Foreskin keratinocyte (primary cell): ENCODE measurements at places on chromosomes 6 and 20. TPM values are rescaled to one million over a fixed set of nuclear protein-coding genes. Genes with fewer than 3 reads are reported as not detected.

GRCh38 chr6:105832313-105832761 is 253.8 kb upstream of the PRDM1 start:
- DNase-seq: no peak

The SIRPD gene
- polyA plus RNA-seq: not detected in 2 replicates

- DNase-seq: no peak
Measured at GRCh38 chr6:146582857-146583256, 15.9 kb upstream of the ADGB start.

- no peak for DNase-seq
Measured at GRCh38 chr20:63791497-63792156, 39.4 kb downstream of the ZBTB46 start.

DNA sequence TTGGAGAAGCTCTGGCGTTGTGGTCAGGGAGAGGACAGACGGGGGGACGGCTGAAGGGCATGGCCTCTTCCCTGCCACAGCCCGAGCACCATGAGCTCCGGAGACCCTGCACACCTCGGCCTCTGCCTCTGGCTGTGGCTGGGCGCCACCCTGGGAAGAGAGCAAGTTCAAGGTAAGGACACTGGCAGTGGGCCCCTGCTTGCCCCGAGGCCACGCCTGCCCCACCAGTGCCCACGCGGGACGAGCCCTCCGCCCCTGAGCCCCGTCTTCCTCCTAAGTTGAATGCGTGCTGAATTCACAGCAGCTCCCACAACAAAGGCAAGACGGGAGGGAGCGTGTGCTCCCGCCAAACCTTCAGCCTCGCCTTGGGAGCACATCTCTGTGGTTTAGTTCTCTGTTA is 2.0 kb downstream of the COL20A1 start:
- no peak for DNase-seq

- DNase-seq: no peak
Measured at GRCh38 chr20:36644032-36644705, 1.8 kb downstream of the SLA2 start.

DNA sequence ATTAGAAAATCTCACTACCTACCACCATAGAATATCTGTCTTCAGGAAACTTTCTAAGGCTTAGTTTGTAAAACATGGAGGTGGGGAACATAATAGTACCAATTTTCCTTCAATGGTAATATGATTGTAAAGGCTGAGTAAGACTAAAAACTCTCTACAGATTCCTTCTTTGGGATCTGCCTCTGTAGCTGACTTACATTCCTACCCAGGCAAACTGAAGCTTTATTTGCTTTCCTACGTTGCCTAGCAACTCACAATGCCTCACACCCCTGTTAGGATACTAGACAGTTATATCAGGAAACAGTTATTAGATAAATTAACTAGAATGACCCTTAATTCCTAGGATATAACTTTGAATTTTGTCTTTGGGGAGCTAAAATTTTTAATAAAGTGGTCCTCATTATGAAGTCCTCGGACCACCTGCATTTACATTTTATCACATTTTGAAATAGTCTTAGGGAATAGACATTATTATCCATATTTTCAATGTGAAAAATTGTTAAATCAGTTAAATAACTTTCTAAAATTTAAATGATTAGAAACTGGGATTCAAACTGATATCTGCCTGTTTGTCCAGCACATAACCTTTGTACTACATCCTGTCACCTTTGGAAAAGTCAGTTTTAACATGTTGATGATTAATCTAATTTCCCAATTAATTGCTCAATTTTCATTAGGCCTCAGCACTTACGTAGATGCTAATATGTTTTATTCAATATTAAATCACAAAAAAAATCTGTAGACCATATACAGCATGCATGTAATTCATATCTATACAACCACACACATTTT is 591.4 kb downstream of the RNF144B start:
- no peak for DNase-seq

DNA sequence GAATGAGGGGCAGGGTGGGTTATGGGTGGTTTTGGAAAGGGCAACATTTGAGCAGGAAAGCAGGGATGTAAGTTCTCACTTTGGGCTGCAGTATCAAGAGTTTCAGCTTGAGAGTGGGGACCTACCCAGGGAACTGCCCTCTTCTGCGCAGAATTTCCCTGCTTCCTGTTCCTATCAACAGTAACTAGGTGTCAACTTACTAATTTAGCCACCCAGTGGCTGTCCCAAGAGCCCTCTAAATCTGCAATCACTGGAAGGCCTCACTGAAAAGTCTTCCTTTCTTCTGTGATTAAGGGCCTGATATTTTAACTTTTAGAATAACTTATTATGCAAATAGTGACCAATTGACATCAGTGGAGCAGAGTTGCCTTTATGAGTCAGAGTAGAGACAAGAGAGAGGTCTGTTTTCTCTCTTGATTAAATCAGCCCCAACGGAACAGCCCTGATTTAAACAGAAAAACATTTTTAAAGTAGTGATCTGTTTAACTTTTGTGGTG is 118.2 kb upstream of the RIPOR2 start:
- DNase-seq: peak; percentile 17

The EEF1A2 gene
- polyA plus RNA-seq: 0.08 and 0.09 TPM in 2 replicates

GRCh38 chr6:293193-294174 is 1.2 kb downstream of the DUSP22 start:
- DNase-seq: no peak

DNA sequence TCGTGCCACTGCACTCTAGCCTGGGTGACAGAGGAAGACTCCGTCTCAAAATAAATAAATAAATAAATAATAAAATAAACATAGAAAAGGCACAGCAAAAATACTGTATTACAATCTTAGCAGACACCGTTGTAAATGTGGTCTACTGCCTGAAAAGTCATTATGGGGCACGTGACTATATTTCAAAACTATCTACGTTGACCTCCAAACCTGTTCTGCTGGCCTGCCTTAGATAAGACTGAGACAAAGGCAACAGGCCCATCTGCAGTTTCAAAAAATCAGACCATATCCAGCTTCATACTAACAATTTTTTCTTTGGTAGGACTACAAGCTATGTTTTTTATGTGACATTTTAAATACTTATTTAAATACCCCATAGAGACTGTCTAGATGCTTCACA is 59.1 kb downstream of the AGPAT4 start:
- no peak for DNase-seq

- peak; percentile 52 for DNase-seq
Measured at GRCh38 chr20:57546956-57547649, 13.8 kb upstream of the PCK1 start.

DNA sequence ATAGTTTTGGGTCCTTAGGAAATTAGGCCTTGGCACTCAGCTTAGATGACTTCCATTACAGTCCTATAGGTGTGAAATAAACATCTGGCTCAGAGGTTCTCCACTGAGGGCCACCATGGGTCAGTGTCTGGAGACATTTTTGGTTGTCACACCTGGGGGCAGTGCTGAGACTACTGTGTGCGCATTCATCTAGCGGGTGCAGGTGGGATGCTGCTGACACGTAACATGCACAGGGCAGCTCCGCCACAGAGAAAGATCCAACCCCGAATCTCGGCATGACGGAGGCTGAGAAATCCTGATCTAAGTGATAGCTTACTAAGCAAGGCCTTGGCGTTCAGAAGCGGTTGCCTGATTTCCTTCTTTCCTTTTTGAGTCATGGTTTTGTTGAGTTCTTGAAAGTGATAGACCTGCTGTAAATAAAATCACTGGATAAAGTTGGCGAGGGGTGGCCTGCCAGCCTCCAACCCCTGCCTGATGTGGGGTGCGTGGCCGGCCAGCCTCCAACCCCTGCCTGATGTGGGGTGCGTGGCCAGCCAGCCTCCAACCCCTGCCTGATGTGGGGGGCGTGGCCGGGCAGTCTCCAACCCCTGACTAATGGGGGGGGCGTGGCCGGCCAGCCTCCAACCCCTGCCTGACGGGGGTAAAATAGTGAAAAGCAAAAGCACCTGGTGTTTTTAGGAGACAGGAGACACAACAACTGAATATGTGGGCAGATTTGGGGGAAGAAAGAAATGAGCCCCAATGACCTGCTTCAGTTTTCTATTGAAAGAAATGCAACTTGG is 158.1 kb downstream of the CDH26 start:
- DNase-seq: no peak

The CNBD2 gene
- 2.4 and 2.6 TPM in 2 replicates for polyA plus RNA-seq

The CYP21A2 gene
- polyA plus RNA-seq: 0.04 TPM in 1 of 2 replicates, not detected in the other

The SCUBE3 gene
- polyA plus RNA-seq: under 0.01 and 0.01 TPM in 2 replicates

The SLC4A11 gene
- 9.6 and 10.2 TPM in 2 replicates for polyA plus RNA-seq

GRCh38 chr20:62368976-62369814 is 2.1 kb upstream of the LAMA5 start:
- DNase-seq: no peak

DNA sequence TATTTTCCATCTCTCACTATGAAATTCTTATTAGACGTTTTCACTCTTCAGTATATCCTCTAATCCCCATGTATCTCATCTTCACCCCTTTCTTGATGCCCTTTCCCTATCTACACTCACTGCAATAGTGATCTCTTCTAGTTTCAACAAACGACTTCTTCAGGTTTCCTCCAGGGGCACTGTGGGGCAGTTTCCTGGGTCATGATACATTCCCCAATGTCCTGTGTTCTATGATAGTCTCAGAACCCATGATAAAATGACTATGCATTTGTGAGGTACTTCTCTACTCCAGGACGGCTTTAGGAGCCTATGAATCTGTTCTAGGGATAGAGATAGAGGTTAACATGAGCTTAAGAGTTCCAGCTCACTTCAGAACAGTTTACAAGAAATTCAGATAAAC is 183.3 kb downstream of the FOXC1 start:
- no peak for DNase-seq

The FRK gene
- polyA plus RNA-seq: 0.41 and 0.45 TPM in 2 replicates

DNA sequence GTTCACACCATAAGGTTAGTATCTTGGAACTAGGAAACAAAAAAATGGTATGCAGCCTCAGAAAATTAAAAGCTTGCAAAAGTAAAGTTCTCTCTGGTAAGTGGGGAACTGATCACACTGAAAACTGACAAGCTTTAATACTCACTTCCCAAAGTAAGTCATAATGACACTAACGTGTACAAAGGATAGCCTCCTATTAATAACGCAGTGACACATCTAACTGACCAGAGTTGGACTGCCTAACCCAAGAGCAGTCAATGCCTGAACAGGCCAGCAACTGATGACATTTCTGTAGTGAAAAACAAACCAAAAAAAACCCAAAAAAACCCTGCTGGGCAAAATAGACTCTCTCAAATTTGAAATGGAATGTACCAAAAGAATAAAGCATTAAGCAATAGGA is 30.7 kb downstream of the CHD6 start:
- DNase-seq: no peak

- DNase-seq: no peak
Measured at GRCh38 chr6:113873043-113873667, 16.0 kb downstream of the MARCKS start.

The TRERF1 gene
- polyA plus RNA-seq: 2.8 and 3.5 TPM in 2 replicates

- no peak for DNase-seq
Measured at GRCh38 chr6:44073612-44074438, 53.4 kb downstream of the MRPL14 start.

GRCh38 chr6:156543431-156543830 is 233.7 kb upstream of the ARID1B start:
- no peak for DNase-seq

DNA sequence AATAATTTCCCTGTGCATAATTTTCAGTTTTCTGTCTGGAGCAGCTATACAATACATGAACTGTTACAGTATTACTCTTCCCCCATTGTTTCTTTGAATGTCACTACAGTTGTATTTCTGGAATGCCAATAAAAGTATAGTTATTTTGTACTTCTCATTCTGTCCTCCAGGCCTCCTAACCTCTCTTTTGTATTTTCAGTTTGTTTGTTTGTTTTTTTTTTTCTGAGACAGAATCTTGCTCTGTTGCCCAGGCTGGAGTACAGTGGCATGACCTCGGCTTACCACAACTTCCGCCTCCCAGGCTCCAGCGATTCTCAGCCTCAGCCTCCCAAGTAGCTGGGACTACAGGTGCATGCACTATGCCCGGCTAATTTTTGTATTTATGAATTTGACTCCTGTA is 16.8 kb upstream of the ARID1B start:
- DNase-seq: no peak

GRCh38 chr6:43674291-43674690 is 13.3 kb downstream of the MRPS18A start:
- no peak for DNase-seq

DNA sequence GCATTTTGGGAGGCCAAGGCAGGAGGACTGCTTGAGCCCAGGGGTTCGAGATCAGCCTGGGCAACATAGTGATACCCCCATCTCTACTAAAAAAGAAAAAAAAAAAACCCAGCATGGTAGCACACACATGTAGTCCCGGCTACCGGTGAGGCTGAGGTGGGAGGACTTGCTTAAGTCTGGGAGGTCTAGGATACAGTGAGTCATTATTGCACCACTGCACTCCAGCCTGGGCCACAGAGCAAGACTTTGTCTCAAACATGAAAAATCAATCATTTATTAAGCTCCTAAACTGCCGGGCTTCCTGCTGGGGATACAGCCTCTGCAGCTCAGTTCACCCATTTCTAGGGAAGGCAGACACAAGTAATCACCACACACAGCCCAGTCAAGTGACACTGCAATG is 7.3 kb upstream of the USP45 start:
- DNase-seq: peak; percentile 3

The DLL1 gene
- polyA plus RNA-seq: 5.8 and 11.3 TPM in 2 replicates

DNA sequence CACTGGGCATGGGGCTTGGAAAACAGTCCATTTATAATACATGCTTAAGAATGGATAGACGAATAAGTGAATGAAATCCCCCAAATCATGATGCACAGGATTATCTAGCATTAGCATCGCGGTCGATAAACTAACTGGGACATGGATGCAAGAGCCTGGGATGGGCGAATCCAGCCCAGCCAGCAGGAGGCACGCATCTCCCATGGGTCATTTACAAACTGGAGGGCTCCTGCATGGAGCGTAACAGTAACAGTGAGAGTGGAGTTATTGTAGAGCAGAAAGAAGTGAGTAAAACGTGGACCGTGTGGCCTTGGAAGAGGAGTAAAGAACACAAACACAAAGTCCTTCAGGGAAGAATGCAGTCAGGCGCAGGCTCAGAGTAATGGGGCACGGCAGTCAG is 136.5 kb downstream of the AGPAT4 start:
- DNase-seq: no peak

DNA sequence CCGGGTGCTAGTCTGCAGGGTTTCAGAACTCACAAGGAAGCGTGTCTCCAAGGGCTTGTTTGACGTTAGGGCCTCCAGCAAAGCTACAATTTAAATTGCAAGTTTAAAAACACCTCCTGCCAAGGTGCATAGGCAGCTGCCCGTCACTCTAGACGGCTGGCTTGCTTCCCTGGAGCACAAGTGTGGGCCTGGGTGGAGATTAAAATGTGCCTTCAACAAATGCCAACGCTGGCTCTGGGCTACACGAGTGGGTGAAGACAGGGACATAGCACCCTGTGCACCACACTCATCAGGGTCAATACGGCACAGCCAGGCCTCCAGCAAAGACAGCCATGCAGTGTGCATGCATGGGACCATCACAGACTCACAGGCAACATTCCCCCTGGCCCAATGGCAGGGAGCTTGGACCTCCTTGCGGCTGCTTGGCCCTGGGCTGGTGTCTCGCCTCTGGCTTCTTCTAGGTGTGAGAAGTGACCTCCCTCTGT is 48.4 kb upstream of the FRMD1 start:
- DNase-seq: no peak
